ENCODE measurements at places on chromosomes 5 and 9. TPM values are rescaled to one million over a fixed set of nuclear protein-coding genes. Genes with fewer than 3 reads are reported as not detected.

PTPN3 gene
- total RNA-seq, result 0.35 TPM

PNPLA7 gene
- 5.0 TPM for total RNA-seq

SPATA31C1 gene
- not detected for total RNA-seq

RNF180 gene
- not detected for total RNA-seq

PKD2L2 gene
- 0.30 TPM for total RNA-seq

VLDLR gene
- total RNA-seq, result 17.5 TPM

FBP2 gene
- total RNA-seq, result not detected

DNA sequence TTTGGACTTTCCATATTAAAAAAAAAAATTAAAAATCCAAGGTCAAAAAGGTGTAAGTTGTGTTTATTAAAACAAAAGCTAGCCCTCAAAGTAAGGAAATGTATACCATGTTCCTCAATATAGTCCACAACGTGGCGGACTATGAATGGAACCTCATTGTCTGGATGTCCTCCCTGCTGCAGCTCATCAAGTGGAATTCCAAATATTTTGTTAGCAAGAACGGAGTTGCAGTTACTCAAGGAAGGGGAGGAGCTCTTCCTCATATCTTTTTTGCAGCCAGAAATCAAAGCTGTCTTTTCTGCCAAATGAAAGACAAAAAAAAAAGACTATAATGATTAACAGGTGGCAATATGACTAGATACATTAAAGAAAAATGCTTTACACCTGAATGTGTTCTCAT, 14.0 kb downstream of the FAM13B start:
- no peak overlapping the region for H3K4me3 ChIP-seq
- no peak overlapping the region for H3K27ac ChIP-seq
- no peak for DNase-seq

GRCh38 chr9:1400983-1401382, 350.8 kb downstream of the DMRT2 start:
- DNase-seq, result no peak
- H3K4me3 ChIP-seq, result no peak overlapping the region
- no peak overlapping the region for H3K27ac ChIP-seq

DNA sequence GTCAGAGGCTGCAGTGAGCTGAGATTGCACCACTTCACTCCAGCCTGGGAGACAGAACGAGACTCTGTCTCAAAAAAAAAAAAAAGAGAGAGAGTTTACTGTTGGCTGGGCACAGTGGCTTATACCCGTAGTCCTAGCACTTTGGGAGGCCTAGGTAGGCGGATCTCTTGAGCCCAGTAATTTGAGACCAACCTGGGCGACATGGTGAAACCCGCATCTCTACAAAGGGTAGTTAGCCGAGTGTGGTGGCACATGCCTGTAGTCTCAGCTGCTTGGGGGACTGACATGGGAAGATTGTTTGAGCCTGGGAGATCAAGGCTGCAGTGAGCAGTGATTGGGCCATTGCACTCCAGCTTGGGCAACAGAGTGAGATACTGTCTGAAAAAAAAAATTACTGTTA, 12.6 kb downstream of the HABP4 start:
- no peaks in the 10 kb centered on the region for H3K27me3 ChIP-seq
- no peak overlapping the region for H3K4me3 ChIP-seq
- no peak overlapping the region for H3K27ac ChIP-seq
- DNase-seq, result no peak

- H3K27ac ChIP-seq, result no peak overlapping the region
- no peak for DNase-seq
- no peaks in the 10 kb centered on the region for H3K36me3 ChIP-seq
- H3K4me3 ChIP-seq, result no peak overlapping the region
- H3K4me1 ChIP-seq, result no peaks in the 10 kb centered on the region
These were observed 27.5 kb downstream of the KCNT1 start for GRCh38 chr9:135729480-135729879.

- H3K4me3 ChIP-seq, result no peak overlapping the region
- no peaks in the 10 kb centered on the region for H3K4me1 ChIP-seq
- no peak for DNase-seq
These were observed 115.5 kb downstream of the COL23A1 start for GRCh38 chr5:178474562-178475184.

DNA sequence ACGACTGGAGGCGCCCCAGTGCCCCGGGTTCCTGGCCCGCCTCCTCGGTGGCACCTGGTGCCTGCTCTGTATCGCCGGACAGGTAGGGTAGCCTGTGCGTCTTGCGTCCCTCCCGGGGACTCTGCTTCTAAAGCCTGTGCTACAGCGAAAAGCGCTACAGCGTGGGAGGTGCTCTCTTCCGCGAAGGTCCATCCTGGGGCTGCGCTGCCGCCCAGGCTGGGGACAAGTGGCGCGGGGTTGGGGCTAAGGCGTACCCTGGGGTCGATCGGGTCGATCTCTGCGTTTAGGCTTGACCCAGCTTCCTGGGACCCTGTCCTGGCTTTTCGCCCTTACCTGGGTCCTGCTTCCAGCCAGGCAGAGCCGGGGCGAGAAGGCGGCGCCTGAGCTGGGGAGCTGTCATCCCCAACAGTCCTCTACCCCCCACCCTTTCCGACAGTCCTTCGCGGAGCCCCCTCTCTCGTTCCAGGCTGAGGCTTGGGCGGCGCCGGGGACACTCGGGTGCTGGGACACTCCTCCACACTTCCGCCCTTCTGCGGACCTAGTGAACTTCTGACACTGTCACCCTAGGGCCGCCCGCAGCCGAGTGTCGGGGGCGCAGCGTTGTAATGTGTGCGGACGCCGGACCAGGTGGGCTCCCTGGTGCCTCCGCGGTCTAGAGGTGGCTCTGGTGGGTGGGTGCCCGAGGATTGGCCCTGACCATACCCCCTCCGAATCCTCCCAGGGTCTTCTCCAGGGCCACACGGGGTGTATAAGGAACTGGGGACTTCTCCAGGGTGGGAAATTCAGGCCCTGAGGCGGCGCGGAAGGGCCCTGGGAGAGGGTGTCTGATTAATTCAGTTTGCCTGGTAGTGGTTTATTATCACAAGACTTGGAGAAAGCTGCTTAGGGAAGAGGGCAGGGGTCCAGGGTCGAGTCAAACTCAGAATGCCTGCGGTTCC, 328.2 kb downstream of the SH3GL2 start:
- no peak overlapping the region for H3K27ac ChIP-seq
- no peaks in the 10 kb centered on the region for H3K36me3 ChIP-seq
- H3K4me1 ChIP-seq, result no peaks in the 10 kb centered on the region
- H3K27me3 ChIP-seq, result peaks cover 10% of the 10 kb centered on the region
- H3K4me3 ChIP-seq, result no peak overlapping the region

DNA sequence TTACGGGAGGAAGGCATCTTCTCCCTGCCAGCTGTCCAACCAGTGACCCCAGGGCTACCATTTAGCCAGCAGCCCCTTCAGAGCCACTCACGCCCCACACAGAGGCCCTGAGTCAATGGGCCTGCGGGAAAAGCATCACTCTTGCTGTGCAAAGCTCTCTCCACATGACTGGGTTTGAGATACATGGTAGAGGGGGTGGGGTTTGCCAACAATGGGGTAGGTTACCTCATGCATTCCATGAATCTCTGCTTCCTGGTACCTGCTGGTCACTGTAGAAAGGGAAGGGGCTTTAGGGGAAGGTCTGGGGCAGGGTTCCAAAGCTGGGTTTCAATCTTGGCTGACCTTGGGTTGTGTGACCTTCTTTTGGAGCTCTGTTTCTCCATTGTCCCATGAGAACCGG, 22.9 kb upstream of the TTLL11 start:
- no peak overlapping the region for H3K4me3 ChIP-seq
- H3K36me3 ChIP-seq, result no peaks in the 10 kb centered on the region
- H3K27me3 ChIP-seq, result peaks cover 2% of the 10 kb centered on the region
- H3K27ac ChIP-seq, result no peak overlapping the region
- H3K4me1 ChIP-seq, result no peaks in the 10 kb centered on the region

DNA sequence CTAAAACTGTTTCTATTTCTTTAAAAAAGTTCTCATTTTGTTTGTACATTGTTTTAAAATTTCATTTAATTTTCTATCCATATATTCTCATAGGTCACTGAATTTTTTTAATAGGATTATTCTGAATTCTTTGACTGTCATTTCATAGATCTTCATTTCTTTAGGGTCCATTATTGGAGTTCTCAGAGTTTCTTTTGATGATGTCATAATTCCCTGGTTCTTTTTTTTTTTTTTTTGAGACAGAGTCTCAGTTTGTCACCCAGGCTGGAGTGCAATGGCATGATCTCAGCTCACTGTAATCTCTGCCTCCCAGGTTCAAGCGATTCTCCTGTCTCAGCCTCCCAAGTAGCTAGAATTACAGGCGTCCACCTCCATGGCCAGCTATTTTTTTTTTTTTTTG, 89.9 kb downstream of the DMRT2 start:
- no peak for DNase-seq
- no peak overlapping the region for H3K27ac ChIP-seq
- no peak overlapping the region for H3K4me3 ChIP-seq
- no peaks in the 10 kb centered on the region for H3K4me1 ChIP-seq
- no peaks in the 10 kb centered on the region for H3K36me3 ChIP-seq

DNA sequence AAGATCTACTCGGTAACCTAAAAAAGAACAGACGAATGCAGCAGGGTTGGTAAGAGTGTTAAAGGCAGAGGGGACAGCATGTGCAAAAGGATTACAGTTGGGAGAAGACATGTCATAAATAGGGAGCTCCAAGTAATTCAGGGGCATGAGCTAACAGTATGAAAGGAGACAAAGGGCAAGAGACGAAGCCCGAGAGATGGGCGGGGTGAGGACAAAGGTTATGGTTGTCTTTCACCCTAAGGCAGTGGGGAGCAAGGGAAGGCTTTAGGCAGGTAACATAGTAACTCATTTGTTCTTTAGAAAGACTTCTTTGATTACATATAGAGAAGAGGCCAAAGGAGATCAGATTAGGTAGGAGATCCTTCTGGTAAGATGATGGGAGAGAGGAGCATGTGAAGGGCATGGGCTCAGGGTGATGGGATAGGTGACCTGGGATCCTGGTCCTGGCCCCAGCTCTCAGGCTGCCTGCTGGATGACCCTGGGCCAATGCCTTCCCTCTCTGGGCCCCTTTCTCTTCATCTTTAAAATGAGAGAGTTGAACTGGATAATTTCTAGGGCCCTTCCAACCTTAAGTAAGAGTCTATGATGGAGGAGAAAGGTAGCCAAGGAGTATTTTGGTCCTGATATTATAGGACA, 19.5 kb downstream of the MORN5 start:
- H3K4me1 ChIP-seq, result no peaks in the 10 kb centered on the region
- no peak overlapping the region for H3K27ac ChIP-seq
- no peak overlapping the region for H3K4me3 ChIP-seq
- peaks cover 10% of the 10 kb centered on the region for H3K27me3 ChIP-seq

DNA sequence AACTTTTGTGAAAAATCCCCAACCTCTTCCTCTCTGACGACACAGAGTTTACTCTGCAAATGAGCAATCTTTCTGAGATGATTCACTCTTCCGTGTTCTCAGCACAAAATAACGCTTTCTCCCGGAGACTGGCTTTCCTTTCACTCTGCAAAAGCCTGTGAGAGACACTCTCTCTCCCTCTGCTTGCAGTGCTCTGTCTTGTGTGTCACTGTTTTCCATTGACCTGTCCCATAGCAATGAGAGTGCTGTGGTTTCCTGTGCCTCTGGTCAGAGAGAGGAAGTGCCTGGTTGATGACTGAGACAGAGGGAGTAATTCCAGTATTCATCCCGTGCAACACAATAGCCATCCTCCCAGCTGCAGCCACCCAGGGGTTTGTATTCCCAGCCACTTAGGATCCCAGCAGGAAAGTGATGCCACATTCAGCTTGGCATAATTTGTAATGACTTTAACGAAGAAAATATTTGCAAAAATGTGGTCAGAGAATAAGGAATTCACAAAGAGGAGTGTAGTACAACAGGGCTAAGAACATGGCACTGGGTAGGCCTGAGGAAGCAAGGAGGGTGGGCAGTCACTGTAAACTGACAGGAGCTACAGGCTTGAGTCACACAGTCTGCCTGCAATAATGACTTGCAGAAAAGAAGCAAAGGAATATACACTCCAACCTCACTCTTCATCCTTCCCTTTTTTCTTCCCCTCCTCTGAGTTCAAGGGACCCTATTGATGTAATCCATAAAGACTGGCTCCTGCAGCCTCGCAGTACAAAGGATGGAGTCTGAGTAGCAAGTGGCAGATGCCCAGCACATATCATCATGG, 463.5 kb upstream of the RGMB start:
- H3K27me3 ChIP-seq, result no peaks in the 10 kb centered on the region
- DNase-seq, result peak; percentile 20
- peaks cover 10% of the 10 kb centered on the region for H3K4me1 ChIP-seq
- no peak overlapping the region for H3K4me3 ChIP-seq
- H3K36me3 ChIP-seq, result no peaks in the 10 kb centered on the region
- H3K27ac ChIP-seq, result no peak overlapping the region

DNA sequence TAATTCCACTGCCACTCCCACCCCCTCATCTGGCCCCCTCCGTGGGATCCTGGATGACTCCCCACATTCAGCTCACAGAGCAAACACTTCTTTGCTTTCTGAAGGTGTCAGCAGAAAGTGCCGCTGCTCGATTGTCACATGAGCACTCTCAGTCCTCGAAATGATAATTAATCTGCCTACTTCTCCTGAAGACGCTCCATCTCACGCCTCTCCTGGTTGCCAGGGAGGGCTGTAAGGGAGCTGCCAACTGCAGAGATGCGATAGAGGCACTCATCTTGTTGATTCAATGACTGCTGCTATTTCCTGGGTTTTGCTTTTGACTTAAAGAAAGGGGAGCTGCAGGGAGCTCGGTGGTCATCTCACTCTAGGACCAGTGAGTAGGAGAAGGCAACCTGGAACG, 206.5 kb downstream of the DAB2IP start:
- H3K27ac ChIP-seq, result no peak overlapping the region
- no peaks in the 10 kb centered on the region for H3K4me1 ChIP-seq
- no peak for DNase-seq
- no peaks in the 10 kb centered on the region for H3K36me3 ChIP-seq
- no peak overlapping the region for H3K4me3 ChIP-seq

DNA sequence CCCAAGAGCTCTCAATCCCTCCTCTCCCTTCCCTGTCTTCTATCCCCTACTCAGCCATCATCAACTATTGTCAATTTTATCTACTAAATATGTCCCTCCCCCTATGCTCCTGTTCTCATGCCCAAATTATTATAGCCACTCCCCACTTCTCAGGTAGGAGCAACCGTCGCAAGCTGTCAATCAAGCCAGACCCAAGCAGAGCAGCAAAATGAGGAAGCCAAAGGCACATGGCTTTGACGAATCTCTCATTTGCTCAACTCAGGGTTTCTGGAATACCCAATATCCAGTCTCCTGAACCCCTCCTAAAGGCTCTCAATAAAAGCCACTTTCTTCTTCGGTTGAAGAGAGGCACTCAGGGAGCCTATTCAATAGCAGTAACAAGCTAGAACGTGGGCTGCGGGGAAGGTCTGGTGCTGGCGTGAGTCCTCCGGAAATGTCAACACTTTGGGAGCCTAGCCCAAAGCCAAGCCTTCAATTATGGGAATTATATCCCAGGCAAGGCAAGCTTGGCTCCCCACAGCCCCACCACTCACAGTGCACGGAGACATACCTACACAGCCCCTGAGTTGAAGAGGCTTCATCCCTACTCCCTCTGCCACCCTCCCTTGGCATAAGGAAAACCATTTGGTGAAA, 47.7 kb downstream of the SIL1 start:
- peaks cover 11% of the 10 kb centered on the region for H3K4me1 ChIP-seq
- H3K36me3 ChIP-seq, result no peaks in the 10 kb centered on the region
- DNase-seq, result no peak
- no peak overlapping the region for H3K27ac ChIP-seq
- no peak overlapping the region for H3K4me3 ChIP-seq

Measured in activated CD4-positive, alpha-beta memory T cell treated with anti-CD3 and anti-CD28 coated beads, Interleukin-2, amount 10 ng/mL, durations not matched to agents 7 days and 5 days (primary cell).